ENCODE measurements at places on chromosomes 7 and 10.

DNA sequence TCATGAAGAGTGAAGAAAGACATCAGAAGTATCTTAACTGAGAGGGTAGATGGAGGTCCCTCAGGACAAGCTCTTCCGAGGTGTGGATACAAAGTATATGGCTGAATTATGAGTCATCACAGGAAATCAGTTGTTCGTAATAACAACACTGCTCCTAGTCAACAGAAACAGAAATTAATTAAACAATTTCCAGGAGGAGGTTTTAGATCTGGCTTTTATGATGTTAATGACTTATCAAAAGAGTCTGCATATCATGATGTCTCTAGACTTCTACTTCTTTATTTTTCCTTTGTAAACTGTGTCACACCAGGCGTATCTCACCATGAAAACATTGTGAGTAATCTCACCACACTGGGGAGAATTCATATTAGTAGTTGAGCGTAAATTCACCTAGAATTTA, 31.2 kb downstream of the OSBPL3 start:
- no peak for DNase-seq

GRCh38 chr7:118626739-118627138, 402.2 kb downstream of the ANKRD7 start:
- no peak for DNase-seq

GRCh38 chr7:16609842-16610450, 35.6 kb downstream of the ANKMY2 start:
- no peak for DNase-seq

- DNase-seq, result no peak
Measured at GRCh38 chr10:6211341-6211670, 8.6 kb downstream of the PFKFB3 start.

- no peak for DNase-seq
Measured at GRCh38 chr7:133646472-133647315, 393.8 kb downstream of the EXOC4 start.
